ENCODE measurements at places on chromosomes 6 and 20.

DNA sequence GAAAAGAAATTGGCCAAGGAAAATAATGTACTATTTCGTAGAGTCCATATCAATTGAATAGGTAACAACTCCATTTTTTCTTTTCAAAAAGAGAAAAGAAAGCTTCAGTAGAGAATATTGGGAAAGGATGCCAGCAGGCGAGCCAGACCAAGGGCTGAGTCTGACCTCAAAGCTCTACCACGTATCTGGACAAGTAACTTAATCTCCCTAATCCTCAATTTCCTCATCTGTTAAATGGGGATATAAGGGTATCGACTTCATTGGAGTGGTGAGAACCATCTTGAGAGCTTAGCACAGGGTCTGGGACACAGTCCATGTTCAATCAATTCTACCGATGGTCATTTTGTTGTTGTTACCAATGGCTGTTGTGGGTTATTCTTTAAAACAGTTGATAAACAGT is 63.2 kb upstream of the TBC1D7 start:
- DNase-seq = no peak

DNA sequence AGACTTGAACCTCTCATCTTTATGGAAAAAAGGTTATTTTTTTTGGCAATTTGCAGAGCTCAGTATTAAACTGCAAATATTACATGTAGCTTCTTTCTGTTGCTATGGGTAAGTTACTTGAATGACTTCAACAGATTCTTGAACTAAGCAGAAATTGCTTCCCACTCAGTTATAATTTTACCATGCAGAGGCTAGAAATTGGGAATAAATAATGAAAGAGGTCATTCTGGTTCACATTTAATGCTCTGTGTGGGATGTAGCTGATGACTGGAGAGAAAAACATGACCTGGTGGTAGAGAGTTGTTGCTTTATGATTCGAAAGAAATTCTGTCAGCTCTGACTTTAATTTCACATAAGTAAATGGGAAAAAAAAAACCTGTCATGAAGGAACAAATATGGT is 16.8 kb upstream of the ADGB start:
- no peak for DNase-seq

- no peak for DNase-seq
Observed at GRCh38 chr20:8127553-8128255, 4.4 kb upstream of the PLCB1 start.

- no peak for DNase-seq
Observed at GRCh38 chr6:24245275-24245674, 112.6 kb downstream of the DCDC2 start.

- no peak for DNase-seq
Observed at GRCh38 chr6:108163267-108163643, 2.6 kb upstream of the NR2E1 start.

GRCh38 chr20:4951299-4951698 is 50.0 kb downstream of the SLC23A2 start:
- no peak for DNase-seq

GRCh38 chr6:142885182-142885867 is 59.7 kb downstream of the HIVEP2 start:
- peak; percentile 61 for DNase-seq

DNA sequence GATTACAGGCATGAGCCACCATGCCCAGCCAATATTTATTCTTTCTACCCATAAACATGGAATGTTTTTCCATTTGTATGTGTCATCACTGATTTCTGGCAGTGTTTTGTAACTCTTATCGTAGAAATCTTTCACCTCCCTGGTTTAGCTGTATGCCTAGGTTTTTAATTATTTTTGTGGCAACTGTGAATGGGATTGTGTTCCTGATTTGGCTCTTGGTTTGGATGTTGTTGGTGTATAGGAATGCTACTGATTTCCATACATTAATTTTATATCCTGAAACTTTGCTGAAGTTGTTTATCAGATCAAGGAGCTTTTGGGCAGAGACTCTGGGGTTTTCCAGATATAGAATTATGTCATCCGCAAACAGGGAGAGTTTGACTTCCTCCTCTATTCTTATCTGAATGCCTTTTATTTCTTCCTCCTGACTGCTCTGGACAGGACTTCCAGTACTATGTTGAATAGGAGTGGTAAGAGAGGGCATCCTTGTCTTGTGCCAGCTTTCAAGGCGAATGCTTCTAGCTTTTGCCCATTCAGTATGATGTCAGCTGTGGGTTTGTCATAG is 198.6 kb downstream of the ZDHHC14 start:
- DNase-seq = no peak

GRCh38 chr6:12152023-12152970 is 137.9 kb upstream of the EDN1 start:
- DNase-seq = no peak

DNA sequence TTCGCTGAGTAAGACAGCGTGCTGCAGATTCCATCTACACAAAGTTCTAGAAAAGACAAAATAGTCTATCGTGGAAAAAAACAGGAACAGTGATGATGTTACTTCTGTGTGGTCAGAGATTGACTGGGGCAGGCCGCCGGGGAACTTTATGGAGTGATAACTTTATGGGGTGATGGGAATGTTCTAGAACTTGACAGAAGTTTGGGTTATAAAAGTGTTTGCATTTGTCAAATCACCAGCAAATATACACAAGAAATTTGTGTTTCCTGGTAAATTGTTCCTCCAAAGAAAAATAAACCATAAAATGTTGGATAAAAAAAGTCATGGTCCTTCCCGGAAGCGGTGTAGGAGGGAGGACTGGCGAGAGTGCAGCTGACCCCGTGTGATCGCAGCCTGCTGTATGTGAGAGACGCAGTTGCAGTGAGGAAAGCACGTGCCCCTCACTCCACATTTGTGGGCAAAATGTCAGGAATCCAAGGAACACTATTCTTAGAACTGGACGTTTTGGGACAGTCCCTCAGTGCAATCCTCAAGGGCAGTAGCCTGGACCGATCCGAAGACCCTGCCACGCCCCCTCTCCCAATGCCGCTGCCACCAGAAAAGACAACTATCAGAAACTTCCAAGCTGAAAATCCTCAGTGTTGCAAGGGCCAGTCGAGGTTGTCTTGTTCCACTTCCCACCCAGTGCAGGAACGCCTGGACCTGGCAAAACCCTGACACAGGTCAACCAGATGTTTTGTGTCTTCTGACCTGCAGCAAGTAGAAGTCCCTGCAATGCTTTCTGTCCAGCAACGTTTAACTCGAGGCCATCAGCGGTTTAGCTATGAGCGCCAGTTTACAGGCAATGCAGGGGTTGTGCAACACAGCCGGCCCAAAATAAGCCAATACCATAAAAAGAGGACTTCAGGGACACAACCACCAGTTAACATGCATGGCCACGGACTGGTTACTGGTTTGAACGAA is 80.5 kb upstream of the QKI start:
- no peak for DNase-seq

- DNase-seq = no peak
Observed at GRCh38 chr20:51800872-51801121, 1.5 kb downstream of the SALL4 start.

DNA sequence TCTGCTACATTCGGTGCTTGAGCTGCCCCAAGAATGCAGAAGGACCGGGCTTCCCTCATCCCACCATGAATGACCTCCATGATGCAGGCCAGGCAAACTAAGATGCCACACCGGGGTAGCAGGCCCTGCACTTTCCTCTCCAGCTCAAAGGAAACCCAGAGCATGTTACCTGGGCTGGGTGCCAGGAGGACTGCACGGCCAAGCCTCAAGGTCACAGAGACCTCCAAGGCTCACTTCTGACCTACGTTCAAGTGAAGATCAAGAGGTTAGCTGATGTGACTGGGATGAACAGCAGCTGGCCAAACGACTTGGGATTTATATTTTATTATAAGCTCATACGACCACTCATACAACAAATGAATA is 501.8 kb downstream of the CD83 start:
- no peak for DNase-seq

DNA sequence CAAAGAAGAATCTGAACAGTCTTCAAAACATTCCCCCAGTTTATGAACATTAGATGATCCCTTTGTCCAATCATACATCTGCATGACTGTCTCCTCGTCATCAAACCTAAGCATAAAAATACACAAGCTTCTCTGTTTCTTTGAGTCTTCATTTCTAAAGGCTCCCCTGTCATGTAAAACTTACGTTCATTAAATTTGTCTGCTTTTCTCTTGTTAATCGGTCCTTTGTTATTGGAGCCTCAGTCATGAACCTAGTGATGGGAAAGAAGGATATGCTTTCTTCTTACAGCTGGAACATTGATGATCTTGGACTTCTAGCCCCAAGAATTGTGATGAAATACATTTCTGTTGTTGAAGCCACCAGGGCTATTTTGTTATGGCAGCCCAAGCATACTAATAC is 18.0 kb upstream of the RIPOR2 start:
- DNase-seq = no peak

DNA sequence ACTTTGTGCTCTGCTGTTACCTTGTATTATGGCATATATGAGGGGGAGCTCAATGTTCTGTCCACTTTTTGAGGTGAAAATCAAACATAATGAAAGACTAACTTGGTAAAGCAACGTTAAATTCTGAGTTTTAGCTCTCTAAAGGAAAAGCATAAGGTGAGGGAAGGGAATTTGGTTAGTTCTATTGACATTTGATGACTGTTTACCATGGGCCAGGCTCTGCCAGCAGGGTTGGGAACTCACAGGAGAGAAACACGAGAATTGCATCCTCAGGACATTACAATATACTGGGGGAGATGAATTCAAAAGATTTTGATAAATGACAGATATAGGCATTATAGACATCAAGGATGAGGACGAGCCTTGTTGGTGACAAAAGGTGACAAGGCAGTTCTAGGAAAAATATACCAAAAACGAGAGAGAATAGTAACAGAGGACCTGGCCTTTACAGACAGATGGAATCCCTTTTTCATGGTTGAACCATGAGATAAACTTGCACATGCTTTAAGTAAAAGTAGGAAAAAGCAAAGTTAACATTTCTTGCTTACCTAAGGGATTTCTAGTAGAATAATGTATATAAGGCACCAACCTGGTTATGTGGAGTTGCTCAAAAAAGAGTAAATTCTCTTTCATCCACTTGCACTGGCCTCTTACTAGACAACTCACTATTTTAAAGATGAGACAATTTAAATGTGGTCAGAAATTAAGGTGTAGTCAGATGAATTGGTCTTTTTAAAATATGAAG is 191.4 kb downstream of the NKAIN2 start:
- DNase-seq = no peak

Data from T-cell (primary cell).